SHP77 treated with DMSO at 0.1 percent for 48 hours (cell line): ENCODE measurements at places on chromosomes 12 and 14.

GRCh38 chr14:20982646-20983369 lies 7.0 kb upstream of the METTL17 start:
- DNase-seq: no peak

DNA sequence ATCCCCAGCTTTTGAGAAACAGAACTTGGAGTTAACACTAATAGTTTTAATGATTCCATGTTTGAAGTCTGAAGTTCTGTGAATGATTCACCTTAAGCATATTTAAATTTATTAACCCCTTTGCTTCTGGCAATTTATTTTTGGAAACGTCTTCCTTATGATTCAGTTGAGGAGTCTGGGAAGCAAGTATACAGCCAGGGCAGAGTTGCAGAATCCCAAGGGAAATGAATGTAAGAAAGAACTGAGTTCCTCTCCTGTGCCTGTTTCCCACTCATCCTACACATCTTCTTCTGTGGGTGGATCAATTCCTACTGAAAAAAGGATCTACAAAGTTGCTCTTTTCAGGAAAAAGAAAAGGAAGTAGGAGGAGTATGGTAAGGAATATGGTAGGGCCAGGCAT lies 108.2 kb upstream of the CCDC91 start:
- no peak for DNase-seq

GRCh38 chr12:69701826-69702225 lies 2.7 kb upstream of the BEST3 start:
- no peak for DNase-seq

GRCh38 chr12:42696406-42697149 lies 107.0 kb upstream of the PRICKLE1 start:
- DNase-seq: no peak

DNA sequence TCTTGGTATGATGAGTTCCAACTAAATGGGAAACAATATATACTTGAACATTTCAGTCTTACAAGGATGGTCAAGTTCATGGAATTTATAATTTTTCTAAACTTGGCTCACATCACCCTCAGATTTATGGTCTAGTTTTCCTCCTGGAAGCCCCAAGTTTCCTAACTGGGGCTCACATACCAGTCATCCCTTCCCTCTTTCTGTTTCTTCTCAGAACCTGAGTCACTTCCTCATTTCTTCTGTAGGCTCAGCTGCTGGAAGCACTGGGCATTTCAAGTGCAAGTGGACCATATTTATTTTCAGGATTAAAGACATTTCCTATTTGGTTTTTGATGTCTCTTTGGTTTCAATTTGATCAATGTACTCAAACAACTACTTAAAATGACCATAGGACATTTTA lies 55.4 kb downstream of the GRIP1 start:
- no peak for DNase-seq

- peak; percentile 25 for DNase-seq
Measured at GRCh38 chr14:21711360-21711961, 37.8 kb upstream of the OR4E1 start.

DNA sequence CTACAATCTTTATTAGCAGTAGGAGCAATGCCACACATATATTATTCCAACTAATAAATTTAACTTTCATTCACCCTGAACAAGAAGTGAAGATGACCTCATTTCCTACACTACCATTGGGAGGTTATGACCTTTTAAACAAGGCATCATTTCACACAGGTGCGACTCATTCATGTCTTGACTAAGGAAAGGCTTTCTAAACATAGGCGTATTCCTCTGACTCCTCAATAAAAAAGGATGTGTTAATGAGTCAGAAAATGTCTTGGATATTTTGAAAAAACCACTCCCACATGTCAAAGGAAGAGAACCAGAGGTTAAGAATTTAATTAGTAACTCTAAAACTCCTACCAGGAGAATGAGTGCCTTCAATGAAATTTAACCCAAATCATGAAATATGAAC lies 115.2 kb downstream of the PRICKLE1 start:
- no peak for DNase-seq

- DNase-seq: no peak
Measured at GRCh38 chr12:12024911-12025682, 45.6 kb upstream of the BCL2L14 start.

GRCh38 chr12:115411121-115411520 lies 727.1 kb upstream of the TBX3 start:
- no peak for DNase-seq

DNA sequence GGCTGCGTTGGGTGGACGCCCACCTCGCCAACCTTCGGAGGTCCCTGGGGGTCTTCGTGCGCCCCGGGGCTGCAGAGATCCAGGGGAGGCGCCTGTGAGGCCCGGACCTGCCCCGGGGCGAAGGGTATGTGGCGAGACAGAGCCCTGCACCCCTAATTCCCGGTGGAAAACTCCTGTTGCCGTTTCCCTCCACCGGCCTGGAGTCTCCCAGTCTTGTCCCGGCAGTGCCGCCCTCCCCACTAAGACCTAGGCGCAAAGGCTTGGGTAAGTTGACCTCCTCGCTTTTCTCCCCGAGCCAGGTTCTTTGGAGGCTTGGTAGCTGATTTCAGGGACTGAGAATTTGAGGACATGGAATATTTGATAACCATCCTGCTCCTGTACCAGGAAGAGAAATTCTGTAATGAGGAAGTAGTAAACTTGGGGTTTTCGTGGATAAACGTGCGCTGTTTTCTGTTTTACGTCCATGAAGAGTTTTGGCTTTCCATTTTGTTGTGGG lies 530 bp downstream of the APAF1 start:
- DNase-seq: no peak

DNA sequence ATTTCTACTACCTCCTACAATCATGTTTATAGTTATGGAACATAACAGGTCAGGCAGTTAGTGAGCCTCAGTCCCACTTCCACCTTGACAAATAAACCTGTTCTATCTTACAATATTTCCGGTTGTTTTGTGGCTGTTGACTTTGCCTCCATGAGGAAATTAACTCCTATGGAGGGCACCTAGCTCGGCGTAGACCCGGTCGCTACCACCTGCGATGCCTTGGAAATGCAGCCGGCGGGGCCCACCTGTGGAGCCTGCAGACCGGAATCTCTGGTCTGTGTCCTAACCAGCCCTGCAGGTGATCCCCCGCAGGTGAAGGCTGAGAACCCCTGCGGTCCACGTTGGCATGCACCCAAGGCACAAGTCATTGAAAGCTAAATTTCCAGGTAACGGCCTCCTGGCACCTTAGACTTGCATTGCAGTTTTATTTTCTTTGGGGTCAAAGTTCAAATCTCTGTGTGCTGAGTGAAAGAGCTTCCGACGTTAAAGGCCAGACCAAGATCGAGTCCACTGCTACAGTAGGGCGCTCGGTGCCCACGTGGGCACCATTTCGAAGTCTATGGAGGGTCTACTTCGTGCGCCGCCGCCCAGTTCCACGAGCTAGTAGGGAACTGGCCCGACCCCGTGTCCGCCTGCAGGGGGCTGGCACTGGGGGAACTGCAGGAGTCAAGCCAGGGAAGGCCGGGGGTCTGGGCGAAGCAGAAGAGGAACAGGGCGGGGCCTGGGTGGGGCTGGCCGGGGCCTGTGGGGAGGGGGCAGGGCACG lies 782 bp upstream of the PIWIL1 start:
- DNase-seq: no peak

DNA sequence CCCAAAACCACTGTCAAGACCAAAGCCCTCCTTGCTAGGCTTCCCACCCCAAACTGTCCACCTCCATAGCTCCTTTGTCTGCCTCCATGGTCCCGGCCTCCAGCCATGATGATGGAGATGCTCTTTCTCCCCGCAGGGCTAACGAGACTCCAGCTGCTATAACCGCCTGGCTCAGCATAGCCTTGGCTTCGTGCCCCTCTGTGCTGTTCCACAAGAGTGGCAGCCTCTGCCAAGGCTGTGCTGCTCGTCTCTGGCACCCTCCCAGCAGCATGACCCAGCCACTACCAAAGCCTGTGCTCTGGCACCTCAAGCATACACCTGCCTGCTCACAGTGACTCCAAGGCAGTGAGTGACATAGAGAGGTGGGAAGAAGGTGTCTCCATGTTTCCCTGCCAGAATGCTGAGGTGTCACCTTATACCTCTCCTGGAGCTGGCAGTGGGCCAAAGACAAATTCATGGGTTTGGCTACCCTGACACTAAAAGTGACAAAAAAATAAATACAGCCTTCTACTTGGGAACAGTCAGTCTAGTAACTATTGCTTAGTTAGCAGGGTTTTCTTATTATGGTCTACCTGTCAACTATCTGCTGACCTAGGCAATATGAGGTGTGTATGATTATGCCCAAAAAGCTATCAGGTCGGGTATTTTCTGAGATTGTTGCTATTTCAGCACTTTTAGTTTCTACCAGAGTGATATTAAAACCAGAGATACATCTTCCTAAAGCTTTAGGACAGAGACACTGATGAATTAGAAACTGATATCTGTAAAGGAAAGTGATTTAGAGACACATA lies 16.1 kb upstream of the KRT73 start:
- no peak for DNase-seq

- DNase-seq: no peak
Measured at GRCh38 chr12:127162902-127163301, 1104.1 kb upstream of the TMEM132C start.

DNA sequence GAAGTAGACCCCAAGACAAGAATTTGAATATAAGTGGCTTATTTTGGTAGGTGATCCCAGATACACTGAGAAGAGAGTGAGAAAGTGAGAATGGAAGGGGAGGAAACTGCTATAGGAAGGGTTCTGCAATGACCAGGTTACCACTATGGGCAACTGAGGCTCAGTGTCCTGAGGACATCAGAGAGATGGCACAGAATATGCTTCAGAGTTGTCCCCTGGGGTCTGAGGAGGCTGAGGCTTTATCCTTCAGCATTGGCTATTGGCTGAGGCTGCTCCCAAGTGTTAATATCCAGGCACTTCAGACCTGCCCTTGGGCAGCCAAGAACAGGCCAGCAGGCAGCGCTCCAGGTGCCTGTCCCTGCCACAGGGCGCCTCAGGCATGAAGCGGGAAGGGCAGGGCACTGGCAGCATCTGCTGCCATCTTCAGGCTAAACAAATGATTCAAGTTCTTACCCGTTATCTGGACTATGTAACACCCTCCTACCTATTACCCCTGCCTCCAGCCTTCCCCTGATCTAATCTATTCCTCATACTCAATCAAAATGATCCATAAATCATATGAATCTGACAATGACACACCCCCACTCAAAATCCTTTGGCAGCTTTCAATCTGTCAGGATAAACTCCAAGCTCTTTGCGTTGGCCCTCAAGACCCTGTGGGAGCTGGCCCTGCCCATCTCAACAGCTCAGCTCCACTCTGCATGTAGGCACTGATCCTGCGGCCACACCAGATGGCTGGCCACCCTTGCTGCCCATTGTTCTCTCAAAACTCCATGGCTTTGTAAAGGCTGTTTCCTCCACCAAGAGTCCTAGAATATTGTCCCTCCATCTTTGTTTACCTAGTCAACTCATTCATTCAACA lies 42.4 kb downstream of the CKAP4 start:
- DNase-seq: peak; percentile 52
